ENCODE measurements at places on chromosomes 1 and 21.
A peak's percentile ranks its signal among the peaks of the same experiment; 100 is the strongest.

GRCh38 chr1:174322202-174322862 lies 125.4 kb upstream of the GPR52 start:
- DNase-seq = no peak

GRCh38 chr1:244097523-244098405 lies 46.7 kb downstream of the ZBTB18 start:
- no peak for DNase-seq

DNA sequence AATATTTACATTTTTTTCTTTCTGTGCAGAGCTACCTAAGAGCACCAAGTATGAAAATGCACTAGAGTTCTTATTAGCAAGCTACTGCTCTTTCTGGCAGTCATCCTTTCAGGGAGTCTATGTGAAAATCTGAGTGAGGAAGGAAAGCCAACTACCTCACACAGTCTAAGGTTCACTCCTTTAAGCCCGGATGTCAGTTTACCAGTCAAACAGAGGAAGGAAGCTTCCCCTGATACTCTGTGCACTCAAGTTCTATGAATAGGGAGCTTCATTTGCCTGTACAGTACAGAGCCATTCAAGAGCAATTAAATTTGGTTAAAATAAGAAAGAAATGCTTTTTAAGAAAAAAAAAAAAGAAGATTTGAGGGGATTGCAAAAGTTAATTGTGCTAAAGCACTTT lies 6.9 kb downstream of the COL11A1 start:
- DNase-seq = no peak

DNA sequence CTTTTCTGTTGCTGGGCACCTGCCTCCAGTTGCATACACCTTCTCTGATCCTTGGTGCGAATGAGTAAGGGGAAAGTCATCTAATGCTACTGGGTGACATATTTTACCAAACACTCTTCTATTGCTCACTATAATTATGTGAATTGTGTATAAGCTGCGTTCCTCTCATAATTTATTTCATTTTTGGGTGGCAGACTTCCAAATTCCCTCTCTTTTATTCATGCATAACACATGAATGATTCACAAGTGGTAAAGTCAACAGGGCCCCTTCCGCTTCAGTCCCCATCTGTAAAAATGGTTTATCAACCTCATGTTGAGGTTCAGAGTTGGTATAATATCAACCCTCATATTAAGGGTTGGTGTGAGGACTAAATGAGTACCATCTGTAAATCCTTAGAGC lies 3.2 kb upstream of the QSOX1 start:
- DNase-seq = no peak

DNA sequence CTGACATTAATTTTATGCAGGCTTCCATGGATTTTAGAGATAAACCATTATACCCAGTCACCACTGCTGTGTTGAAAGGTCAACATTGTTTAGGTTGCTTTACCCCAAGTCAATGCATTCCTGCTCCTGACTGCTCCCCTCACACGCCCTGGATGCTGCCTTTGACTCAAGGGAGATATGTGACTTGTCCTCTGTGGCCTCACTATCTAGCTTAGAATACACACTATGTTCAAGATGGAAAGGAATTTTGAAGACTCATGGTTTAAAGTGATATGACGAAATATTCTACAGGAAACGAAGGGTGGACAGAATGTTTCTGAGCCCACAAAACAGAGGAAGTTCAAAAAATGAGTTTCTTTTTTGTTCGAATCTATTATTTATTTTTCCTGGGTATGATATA lies 170.4 kb upstream of the NR5A2 start:
- no peak for DNase-seq

- DNase-seq = no peak
These were observed 178.4 kb downstream of the GRIK3 start for GRCh38 chr1:36855699-36856494.

GRCh38 chr1:17447501-17447992 lies 8.1 kb upstream of the RCC2 start:
- no peak for DNase-seq

DNA sequence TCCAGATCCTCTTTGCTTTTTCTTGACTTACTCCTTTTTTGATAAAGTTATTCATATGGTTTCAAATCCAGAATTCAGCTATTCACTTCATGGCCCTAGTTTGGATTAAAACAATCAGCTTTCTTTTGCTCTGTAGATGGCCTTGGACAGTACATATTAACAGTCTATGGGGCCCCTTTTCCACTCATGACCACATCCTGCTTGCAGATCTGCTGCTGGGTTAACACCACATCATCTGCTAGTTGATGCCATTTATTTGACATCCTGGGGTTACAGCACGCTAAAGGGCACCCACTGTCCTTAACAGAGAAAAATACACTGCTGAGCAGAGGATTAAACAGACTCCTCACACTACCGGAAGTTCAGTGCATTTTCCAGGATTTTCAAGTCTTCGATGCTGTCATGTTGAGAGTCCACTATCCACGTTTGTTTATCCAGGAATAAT lies 941 bp upstream of the IFI16 start:
- peak; percentile 71 for DNase-seq

DNA sequence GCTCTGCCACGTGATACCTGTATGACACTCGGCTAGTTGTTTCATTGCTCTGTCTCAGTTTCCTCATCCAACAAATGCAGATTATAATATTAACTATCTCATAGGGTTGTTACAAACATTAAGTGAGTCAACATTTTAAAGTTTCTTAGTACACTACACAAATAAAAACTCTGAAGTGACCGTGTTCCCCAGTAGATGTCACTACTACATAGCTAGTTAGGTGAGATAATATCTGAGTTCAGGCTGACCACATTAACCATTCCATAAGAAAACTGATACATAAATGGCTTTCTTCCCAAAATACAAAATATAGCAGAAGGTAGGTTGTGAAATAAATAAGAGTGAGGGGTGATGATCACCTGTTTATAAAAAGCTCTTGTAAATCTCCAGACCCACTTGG lies 214.1 kb downstream of the NUF2 start:
- no peak for DNase-seq

DNA sequence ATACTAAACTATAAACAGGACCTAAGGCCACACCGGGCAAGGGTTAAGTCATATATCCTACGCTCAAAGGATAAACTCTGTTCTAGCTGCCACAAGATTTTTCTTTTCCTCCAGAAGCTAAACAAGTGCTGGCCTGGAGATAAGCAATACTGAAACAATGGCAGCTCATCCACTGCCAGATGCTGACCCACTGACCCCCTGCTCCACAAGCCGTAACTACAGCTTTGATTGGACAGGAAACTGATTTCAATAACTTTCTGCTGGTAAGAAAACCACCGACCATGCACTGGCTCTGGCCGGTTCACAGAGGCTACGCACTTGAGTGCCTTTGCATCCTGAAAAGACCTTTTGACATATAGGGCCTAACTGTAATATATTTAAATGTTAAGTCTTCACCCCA lies 51.3 kb upstream of the PLA2G2C start:
- no peak for DNase-seq

DNA sequence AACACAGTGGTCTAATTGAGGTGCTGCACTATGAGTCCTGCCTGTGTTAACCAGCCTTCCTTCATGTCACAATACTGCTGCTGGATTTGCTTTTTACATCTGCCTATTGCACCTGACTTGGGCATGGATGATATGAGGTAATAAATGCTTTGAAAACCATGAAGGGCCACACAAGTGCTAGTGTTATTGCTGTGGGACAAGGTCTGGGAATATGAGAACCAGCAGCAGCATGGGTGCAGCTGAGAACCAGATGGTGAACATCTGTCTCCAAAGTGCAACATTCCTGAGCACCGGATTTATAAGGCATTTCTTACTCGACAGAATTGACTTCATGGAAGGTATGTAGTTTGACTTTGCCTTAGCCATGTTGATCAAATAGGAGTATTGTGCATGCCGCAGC lies 16.6 kb downstream of the TRIM45 start:
- DNase-seq = no peak

GRCh38 chr21:41678924-41679318 lies 87.9 kb downstream of the RIPK4 start:
- DNase-seq = no peak

DNA sequence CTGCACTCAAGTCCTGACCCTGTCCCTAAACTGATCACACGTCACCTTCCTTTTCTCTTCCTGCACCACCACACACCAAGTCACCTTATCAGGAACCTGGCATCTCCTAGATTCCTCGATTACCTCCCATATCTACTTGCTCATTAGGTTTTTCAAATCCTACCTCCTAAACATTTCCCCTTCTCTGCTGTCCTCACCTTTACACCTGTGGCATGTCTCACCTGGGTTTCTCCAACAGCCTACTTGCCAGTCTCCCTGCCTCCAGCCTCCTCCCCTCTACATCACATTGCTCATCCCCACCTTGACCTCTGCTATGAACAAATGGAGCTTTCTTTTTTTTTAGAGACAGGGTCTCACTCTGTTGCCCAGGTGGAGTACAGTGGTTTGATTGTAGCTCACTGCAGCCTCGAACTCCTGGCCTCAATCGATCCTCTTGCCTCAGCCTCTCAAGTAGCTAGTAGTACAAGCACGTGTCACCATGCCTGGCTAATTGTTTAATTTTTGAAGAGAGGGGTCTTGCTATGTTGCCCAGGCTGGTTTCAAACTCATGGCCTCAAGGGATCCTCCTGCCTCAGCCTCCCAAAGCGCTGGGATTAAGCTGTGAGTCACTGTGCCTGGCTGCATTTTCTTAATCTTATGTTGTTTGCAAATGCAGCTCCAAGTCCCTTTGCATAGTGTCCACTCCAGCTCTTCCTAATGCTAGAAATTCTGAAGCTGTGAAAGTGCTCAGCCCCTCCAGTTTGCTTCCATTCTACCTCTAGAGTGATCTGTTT lies 6.3 kb downstream of the IGSF9 start:
- DNase-seq = no peak

DNA sequence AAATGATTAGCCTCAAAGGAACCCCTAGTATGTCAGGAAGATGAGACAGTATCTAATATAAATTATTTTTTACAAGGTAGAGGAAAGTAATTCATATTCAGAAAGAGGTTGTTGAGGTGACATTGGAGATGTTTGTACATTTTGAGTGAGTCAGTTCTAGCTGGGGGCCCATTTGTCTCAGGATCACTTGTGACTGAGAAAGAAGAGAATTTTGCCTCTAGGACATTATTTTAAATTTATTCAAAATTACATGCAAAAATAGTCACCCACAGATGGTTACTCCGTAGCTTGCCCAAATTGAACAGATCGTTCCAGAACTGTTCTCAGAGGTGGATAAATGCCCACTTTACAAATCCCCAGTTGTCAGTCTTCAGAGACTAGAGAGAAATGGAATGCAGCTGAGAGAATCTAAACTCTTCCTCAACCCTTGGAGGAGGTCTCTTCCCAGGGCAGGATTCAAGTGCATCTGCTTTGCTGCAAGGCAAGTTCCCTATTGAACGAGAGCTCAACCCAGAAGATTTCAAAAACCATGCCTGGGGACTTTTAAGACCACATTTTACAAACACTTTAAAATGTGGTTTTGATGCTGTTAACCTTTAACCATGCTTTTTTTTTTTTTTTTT lies 987.8 kb upstream of the ADAMTS5 start:
- no peak for DNase-seq

- DNase-seq = no peak
These were observed 16.6 kb upstream of the IL19 start for GRCh38 chr1:206754011-206754410.

GRCh38 chr1:234533975-234534876 lies 55.2 kb upstream of the TARBP1 start:
- no peak for DNase-seq

GRCh38 chr1:23984417-23985186 lies 4.5 kb upstream of the SRSF10 start:
- DNase-seq = no peak

DNA sequence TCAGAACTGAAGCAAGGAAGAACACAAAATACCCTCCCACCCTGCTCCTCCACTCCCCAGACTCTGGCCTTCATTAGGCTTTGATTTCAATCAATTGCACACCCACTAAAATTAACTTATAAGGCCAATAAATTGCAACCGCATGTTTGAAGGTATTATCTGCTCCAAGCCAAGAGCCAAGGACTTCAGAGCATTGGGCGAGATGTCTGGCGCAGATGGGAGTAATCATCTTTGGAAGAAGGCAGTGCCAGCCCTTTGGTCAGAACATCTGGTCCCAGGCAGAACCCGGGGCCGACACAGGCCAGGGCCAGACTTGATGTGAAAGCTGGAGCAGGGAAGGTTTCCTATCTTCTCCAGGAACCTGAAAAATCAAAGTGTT lies 60.0 kb downstream of the SLC66A1 start:
- no peak for DNase-seq

DNA sequence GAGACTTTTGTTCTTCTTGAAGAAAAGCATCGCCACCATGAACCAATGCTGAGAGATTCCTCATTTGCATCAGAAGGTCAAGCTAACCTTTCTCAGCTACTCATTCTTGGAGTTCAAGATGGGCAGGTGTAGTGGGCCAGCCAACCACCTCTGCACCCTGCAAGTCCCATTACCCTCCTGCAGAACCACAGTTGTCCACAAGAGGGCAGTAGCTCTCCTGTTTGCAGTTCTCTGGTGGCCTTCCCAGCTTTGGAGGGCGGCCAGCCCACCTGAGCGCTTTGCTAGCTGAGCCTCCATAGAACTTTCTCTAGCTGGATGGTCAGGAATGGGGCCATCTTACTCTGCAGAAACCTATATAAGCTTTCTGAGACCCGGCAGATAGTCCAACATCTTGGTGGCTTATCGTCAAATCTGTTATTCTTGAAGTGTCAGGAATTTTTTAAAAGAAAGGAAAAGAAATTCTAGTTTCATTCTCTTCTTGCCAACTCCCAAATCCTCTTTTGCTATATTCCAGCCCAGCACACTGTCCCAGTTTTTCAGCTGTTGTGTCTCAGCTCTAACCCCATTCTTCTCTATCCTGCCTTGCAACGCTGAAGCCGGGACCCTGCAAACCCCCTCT lies 11.0 kb upstream of the LMX1A start:
- peak; percentile 82 for DNase-seq
